GDM1 (cell line): ENCODE measurements at places on chromosomes 11 and 22.
A peak's percentile ranks its signal among the peaks of the same experiment; 100 is the strongest.

GRCh38 chr11:65446446-65447277, 24.1 kb downstream of the NEAT1 start:
- no peak for DNase-seq

GRCh38 chr11:67300756-67301312, 2.5 kb upstream of the SSH3 start:
- no peak for DNase-seq

DNA sequence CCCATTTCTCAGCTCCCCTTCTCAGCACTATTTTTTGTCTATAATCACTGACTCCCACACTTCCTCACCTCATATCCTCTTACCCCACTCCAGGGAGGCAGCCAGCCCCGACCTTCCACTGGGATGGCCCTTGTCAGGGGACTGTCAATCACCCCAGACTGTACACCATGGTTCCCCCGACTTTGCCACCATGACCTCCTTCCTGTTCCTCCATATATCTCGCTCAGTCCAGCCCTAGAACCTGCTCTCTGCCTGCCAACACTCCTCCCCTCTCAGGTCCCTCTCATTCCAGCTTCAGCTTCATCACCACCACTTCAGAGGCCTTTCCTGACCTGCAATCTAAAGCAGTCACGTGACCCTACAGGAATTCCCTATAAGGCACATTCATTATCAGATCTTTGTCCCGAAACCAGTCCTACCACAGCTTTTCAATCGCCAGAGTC, 16.5 kb downstream of the PRPF19 start:
- DNase-seq: no peak

GRCh38 chr11:119324189-119324588, 7.3 kb upstream of the MCAM start:
- DNase-seq: no peak

- DNase-seq: no peak
Observed at GRCh38 chr11:78244546-78245255, 56.0 kb downstream of the USP35 start.

- no peak for DNase-seq
Observed at GRCh38 chr11:59611570-59612565, 3.7 kb downstream of the OSBP start.

- no peak for DNase-seq
Observed at GRCh38 chr11:24683583-24683982, 186.7 kb downstream of the LUZP2 start.

- DNase-seq: no peak
Observed at GRCh38 chr11:122646549-122647340, 8.8 kb upstream of the UBASH3B start.

GRCh38 chr22:28002863-28003565, 84.0 kb upstream of the PITPNB start:
- DNase-seq: no peak

GRCh38 chr11:33018840-33019239, 3.2 kb downstream of the DEPDC7 start:
- no peak for DNase-seq

- DNase-seq: no peak
Observed at GRCh38 chr11:1864831-1865665, 12.2 kb downstream of the LSP1 start.

GRCh38 chr22:50319503-50319951, 7.3 kb downstream of the DENND6B start:
- no peak for DNase-seq

- DNase-seq: peak; percentile 60
Observed at GRCh38 chr11:86069408-86070101, 671 bp upstream of the PICALM start.

DNA sequence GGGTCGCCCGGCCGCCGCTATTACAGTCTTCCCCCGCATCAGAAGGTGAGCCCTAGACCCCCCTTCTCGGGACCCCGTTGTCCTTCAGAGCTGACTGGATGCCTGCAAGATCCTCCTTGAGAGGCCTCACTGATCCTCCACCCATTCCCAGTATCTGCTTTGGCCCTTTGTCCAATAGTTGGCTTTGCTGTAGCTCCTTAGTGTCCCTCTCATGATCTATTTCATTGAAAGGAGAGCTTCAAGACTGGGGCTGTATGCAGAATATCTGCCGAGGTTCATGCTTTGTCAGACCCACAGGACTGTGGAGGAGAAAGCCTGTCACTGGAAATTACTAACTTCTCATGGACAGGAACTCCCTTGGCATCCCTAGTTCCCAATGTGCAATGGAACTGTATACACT, 499 bp downstream of the DLAT start:
- no peak for DNase-seq

- no peak for DNase-seq
Observed at GRCh38 chr11:117678658-117679406, 118.2 kb downstream of the DSCAML1 start.

DNA sequence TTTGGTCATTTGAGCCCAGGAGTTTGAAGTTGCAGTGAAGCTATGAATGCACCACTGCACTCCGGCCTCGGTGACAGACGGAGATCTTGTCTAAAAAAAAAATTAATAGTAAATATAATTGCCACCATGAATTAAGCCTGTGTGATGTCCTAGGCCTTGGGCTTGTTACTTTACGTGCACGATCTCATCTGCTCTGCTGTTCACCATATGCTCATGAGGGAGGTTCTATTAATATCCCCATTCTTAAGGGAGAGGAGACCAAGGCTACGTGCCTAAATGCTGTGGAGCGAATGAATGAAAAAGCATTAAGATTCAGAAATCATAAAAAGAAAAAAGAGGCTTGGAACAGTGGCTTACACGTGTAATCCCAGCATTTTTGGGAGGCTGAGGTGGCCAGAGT, 2.6 kb upstream of the ATG2A start:
- no peak for DNase-seq

DNA sequence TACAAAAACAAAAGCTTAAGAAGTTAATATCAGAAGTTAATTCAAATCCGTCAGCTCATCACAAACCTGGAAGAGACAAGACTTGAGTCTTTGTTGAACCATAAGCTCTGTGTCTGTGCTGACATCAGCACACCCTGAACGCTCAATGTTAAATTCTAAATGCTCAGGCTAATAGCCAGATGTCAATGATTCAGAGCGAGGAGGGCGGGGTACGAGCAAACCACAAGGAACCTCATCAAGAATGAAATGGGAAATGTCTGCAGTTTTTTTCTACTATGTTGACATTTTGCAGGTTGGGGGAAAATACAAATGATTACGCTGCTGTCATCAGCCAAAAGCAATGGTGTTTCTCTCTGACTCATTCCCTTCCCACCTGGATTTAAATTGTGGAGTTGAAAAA, 1057.2 kb downstream of the NTM start:
- DNase-seq: no peak

GRCh38 chr11:107590460-107591377, at the start of gene ELMOD1:
TSS of gene ELMOD1 (plus strand) at chr11:107591147. CDS start at chr11:107618190, 27,043 bp downstream.
- no peak for DNase-seq

DNA sequence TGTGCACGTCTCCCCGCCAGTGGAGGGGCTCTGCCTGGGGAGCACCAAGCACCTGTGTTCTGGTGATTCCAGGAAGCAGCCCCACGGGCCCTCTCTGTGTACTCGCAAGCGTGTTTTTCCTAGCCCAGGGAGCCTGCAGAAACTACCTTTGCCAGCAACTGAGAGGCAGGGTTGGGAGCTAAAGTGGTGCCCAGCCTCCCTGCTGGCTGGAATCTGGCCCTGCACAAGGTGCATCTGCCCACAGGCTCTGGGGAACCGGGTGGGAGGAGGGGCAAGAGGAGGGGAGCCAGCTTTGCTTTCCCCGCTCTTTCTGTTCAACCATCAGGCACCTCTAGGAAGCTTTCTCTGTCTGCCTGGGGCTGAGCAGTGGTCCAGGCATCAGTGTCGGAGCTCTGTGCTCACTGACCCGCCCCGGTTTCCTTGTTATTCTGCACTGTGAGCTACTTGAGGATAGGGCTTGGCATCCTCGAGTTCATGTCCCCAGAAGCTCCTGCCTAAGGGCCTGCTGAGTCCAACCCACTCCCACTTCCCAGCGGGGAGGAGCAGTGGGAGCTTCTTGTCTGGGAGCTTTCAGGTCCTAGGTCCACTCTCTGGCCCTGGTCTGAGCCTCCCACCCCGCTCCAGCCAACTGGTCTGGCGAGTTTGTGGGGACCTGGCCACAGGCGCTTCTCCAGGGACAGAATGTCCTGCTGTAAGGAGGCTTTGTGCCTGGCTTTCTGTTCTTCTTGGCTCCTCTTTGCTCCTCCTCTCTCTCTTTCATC, 14.9 kb downstream of the DAGLA start:
- DNase-seq: no peak

DNA sequence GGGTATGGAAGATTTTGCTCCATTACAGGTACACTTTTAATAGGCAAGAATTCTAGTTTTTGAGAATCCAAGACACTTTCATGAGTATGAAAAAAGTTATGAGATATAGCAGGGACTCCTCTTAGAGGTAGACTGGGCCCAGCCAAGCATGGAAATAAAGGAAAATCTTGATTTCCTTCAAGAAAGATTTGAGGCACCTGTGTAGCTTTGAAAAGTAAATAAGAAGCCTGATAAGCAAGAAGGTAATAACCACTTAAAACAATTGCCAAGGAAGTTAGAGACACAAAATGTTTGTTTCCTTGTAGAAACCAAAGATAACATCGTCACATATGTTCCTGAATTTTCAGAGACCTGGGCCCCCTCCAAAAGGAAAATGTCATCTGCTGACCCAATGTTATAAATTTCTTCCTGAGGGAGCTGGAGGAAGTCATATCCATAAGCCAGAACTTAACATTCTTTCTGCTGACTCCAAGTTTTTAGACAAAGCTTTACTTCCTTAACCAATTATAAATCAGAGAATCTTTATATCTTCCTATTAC, 314.5 kb upstream of the ANO3 start:
- DNase-seq: no peak

- DNase-seq: no peak
Observed at GRCh38 chr22:28014211-28015045, 95.4 kb upstream of the PITPNB start.

DNA sequence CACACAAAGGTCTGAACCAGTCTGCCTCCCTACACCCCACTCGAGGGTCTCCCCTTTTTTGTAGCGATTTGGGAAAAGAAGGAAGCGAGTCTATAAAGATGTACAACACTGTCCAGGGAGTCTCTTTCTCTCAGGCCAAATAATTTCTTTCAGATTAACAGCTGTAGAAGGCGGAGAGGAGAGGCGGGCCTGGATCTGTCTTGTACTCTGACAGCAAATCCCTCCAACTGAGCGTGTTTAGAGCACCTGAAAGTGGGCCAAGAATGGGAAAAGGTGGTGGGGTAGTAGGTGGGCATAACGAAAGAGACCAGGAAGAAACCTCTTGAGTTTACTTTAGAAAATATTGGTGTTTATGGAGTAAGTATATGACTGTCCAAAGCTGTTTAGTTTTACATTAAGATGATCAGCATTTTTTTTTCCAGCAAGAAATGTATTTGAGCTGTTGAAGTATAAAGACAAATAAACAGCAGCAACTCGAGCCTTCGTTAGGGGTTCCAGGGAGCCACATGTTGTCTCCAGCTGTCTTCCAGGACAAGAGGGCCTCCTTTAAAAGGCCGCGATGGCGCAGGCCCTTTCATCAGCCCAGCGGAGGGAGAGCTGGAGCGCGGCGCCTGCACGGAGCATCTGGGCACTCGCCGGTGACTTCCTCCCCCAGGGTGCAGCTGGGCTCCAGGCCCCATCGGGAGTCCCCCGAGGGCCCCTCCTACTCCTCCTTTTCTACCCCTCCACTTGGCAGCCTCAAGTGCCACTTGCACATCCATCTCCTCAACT, 34.9 kb downstream of the SCUBE1 start:
- DNase-seq: no peak

- no peak for DNase-seq
Observed at GRCh38 chr11:24163146-24163545, 333.7 kb upstream of the LUZP2 start.

DNA sequence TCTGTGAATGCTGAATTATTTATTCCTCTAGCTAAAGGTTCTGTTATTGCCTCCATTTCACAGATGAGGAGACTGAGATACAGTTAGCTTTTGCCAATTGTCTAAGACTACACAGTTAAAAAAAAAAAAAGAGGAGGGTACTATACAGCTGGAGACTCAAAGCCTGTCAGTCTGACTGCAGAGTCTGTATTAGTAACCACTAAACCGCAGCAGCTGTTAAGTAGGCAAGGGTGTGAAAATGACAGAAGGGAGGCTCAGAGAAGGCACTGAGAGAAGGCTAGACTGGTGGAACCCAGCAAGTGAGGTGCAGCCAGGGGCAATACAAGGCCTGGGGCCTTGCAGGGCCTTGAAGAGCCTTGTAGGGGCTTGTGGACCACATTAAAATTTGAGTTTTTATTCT, 181.2 kb downstream of the CSNK2A3 start:
- peak; percentile 3 for DNase-seq

DNA sequence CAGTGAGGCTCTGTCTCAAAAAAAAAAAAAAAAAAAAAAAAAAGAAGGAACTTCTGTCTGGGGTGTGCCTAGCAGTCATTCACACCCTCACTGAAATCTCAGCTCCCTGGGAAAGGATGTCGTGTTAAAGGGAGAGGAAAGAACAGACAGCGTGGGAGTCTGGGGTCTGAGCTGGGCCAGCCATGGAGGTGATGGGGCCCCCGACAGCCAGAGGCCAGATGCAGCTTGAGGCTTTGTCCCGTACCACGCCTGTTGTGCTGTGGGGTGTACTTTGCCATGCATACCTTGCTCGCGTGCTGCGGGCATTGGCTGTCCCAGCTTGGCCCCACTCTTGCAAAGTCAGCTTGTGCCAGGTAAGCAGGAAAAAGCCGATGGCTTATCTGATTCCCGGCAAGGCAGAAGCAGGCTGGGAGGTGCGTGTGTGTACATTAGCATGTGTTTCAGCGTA, 4.6 kb downstream of the SYT12 start:
- no peak for DNase-seq

- DNase-seq: no peak
Observed at GRCh38 chr22:39603345-39603744, 32.8 kb downstream of the CACNA1I start.

DNA sequence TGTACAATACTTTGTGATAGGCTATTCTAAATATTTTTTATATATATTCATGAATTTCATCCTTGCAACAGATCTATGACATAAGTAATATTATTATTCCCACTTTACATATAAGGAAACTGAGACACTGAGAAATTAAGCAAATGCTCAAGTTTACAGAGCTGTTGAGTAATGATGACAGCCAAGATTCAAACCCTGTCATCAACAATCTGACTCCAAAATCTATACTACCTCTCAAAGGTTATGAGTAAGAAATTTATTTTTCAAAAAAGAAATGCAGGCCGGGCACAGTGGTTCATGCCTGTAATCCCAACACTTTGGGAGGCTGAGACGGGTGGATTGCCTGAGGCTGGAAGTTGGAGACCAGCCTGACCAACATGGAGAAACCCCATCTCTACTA, 22.6 kb upstream of the SOX6 start:
- DNase-seq: no peak

GRCh38 chr11:16632295-16633200, 105.9 kb upstream of the C11orf58 start:
- DNase-seq: no peak

- no peak for DNase-seq
Observed at GRCh38 chr11:123659311-123659710, 4.9 kb upstream of the SCN3B start.

GRCh38 chr22:35547987-35548721, 7.5 kb downstream of the RASD2 start:
- no peak for DNase-seq

- no peak for DNase-seq
Observed at GRCh38 chr22:49770547-49771265, 57.0 kb downstream of the BRD1 start.
